Left lung (tissue), 14 donors: ENCODE measurements at places on chromosomes 7 and 10. TPM values are rescaled to one million over a fixed set of nuclear protein-coding genes. Genes with fewer than 3 reads are reported as not detected.

The TTYH3 gene
- polyA plus RNA-seq: 153 TPM

The TEX47 gene
- polyA plus RNA-seq: not detected

The OR2A5 gene
- polyA plus RNA-seq: 0.11 TPM

The BAIAP2L1 gene
- 16.6 TPM for polyA plus RNA-seq

The APBB1IP gene
- polyA plus RNA-seq: 2.3 TPM
